Activated naive CD4-positive, alpha-beta T cell treated with anti-CD3 and anti-CD28 coated beads, Interleukin-2, amount 50 U/mL, for 16 hours (primary cell): ENCODE measurements at places on chromosomes 2 and 18.

GRCh38 chr18:48874701-48875162 lies 76.0 kb downstream of the SMAD7 start:
- DNase-seq: no peak

GRCh38 chr2:160180172-160180571 lies 19.9 kb downstream of the ITGB6 start:
- DNase-seq: no peak

DNA sequence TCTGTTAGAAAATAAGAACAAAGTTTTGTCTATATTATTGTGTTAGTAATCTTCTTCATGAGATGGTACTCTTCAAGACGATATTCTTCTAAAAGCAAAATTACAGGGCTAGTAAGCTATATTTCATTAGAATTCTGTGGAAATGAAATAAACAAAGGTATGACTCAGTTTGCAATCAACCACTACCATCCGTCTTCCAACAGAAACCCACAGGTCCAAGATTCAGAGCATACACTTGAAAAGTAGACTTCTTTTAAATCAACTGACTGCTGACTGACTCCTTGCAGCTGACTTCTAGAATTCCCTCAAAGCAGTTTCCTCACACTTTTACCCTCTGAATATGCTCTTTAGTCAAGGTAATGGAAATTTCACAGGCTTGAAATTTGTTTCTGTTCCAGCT lies 193.7 kb downstream of the GCA start:
- DNase-seq: no peak

- DNase-seq: no peak
These were observed 91.7 kb downstream of the ARHGEF4 start for GRCh38 chr2:130928385-130928784.

GRCh38 chr2:38572167-38572566 lies 30.6 kb downstream of the HNRNPLL start:
- peak; percentile 45 for DNase-seq

DNA sequence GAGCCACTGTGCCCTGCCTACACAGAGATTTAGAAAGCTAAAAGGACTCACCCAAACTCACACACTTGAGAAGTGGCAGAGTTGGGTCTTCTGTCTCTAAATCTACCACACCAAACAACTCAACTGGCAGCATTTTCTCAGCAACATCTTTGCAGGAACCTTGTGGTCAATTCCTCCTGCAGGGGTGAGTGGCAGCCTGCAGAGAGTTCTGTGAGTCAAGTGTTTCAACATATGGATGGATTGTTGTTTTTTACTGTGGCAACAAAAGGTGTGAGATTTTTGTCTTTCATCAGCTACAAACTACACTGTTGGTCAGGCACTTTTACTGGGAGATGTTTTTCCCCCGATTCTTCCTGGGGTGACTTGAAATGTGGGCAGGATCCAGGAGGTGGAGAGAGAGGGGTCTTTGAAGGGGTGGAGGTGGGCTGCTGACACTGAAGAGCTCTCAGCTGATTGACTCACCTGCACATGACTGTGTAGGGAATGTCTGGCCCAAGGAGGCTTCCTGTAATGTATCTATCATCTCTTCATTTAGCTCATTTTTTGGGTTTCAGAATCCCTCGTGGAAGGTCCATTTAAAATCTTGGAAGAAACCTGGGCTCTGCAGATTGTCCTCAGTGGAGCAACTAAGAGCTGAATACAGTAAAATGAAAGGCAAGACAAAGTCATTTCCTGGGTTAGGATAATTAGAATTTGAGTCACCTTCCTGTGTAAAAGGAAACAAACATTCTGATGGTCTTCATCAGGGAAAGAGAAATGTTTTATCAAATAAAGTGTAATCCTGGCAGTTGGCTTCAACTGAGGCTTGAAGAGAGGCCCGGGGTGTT lies 98.6 kb downstream of the MSH2 start:
- DNase-seq: no peak

DNA sequence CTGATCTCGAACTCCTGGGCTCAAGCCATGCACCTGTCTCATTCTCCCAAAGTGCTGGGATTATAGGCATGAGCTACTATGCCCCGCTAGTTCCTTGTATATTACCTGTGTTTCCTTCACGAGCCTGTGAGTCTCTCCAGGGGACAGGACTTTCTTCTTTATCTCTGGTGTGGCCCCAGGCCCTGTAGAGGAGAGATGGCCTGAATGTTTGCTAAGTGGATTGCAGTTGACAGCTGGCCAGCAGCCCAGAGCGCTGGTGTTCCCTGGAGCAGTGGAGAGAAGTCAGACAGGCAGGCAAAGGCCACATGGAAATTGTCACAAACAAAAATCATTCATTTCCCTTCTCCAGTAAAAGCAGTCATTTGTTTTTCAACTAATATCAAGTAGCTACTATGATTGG lies 17.9 kb downstream of the LPIN1 start:
- no peak for DNase-seq

GRCh38 chr2:179248024-179248348 lies 16.6 kb downstream of the SESTD1 start:
- no peak for DNase-seq

- DNase-seq: no peak
These were observed 70.9 kb upstream of the RAPGEF4 start for GRCh38 chr2:172664766-172665165.

GRCh38 chr2:24779116-24779515 lies 14.1 kb downstream of the PTRHD1 start:
- DNase-seq: no peak

GRCh38 chr2:68912732-68913131 lies 40.0 kb downstream of the GKN2 start:
- DNase-seq: no peak

DNA sequence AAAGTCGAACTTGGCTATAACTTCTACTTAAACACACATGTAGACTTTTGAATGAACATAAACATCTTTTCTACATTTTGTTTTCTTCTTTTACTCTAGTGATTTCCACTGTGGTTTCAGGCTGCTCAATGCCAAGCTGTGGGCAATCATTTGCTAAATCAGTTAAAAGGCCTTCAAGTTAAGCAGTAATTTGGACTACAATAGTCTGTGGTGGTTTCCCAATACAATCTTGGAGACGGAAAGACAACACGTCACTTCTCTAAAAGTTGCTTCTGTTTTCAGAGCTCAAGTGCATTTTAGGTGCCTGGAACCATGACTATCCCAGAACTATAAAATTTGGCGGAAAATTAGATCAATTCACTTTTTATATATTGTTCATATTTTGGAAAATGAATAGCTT lies 69.4 kb downstream of the TXNL1 start:
- DNase-seq: no peak

DNA sequence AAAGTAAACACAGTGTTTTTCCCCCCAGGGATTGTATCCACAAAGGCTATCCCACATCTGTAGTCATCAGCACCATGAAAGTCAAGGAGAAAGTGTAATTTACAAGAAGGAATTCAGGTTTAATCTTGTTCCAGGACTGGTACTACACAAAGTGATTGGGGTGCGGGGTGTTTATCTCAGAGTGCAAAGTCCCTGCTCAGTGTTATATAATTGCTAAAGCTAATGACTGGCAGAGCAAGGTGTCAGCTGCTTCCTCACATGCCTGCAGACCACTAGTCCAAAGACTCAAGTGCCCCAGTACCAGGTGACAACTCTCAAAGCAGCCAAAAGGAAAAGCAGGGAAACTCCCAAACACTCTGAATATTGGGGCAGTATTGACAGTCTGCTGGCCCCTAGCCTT lies 40.4 kb upstream of the PDCL3 start:
- DNase-seq: no peak

DNA sequence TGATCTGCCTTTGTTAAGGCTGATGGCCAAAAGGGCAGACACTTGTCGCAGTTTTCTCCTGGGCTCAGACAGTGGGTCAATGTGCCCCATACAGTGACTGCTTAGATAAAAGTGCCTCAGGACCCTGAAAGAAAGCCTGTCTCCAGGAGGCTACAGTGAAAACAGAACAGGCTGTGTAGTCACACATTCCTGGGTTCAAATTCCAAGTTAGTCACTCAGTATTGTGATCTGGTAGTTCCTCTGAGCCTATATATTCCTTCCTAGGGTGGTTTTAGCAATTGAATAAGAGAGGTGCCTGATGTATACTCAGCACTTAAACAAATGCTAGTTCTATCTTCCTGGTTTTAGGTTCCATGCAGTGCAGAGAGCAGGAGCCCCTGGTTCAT lies 54.4 kb downstream of the RPL37A start:
- DNase-seq: no peak

DNA sequence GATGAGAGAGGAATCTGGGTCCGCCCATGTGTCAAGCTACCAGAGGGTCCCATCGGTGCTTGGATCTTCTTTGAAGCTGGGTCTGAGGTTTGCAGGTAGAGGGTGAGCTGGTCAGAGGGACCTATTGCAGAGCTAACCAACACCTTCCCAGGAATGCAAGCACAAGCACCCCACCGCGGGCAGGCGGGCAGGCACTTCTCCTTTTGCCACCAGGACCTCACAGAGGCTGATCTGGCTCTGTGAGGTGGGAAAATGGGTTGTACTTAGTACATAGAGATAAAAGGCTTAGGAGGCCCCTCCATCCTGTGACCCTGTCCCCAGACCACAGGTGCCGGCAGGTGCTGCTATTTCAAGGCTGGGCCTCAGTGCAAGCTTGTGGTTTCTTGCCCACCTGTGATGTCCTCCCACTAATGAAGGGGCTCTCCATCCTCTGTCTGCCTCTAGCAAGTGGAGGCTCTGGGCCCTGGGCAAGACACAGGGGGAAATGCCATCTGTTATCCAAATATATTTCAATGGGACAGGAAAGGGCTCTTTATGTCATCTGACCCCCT lies 31.4 kb upstream of the IL37 start:
- no peak for DNase-seq

- peak; percentile 27 for DNase-seq
These were observed 36.4 kb downstream of the EMILIN2 start for GRCh38 chr18:2883076-2883735.

DNA sequence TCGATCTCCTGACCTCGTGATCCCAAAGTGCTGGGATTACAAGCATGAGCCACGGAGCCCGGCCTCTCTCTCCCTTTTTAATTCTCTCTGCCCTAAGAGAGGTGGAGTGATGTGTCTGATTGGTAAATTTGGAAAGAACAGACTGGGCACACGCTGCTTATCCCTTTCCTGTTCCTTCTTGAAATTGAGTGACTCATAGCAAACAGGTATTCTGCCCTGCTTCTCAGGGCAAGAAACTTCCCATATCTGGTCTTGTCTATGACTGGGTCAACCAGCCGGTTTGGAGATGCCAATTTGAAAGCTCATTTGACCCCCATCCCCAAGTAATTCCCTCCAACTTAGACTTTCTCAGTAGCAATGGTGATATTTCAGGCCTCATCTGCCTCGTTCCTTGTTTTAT lies 15.0 kb downstream of the LYPD1 start:
- no peak for DNase-seq

- DNase-seq: no peak
These were observed 28.1 kb downstream of the PIK3C3 start for GRCh38 chr18:41982942-41983660.

DNA sequence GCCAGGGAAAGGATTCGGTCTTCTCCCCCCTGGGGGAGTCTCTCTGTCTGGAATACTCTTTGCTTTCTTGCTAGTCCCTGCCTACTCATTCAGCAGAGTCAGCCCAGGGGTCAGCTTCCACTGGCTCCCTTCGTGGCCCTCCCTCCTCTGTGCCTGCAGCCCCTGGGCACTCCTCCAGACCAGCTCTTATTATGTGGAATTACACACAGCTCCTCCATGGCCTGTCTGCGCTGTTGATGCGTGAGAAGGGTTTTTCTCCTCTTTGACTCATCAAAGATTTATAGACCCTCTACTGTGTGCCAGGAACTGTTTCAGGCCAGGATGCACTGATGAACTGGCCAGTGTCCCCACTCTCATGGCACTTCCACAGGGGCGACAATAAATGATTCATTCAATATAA lies 44.4 kb downstream of the ST8SIA5 start:
- DNase-seq: no peak

DNA sequence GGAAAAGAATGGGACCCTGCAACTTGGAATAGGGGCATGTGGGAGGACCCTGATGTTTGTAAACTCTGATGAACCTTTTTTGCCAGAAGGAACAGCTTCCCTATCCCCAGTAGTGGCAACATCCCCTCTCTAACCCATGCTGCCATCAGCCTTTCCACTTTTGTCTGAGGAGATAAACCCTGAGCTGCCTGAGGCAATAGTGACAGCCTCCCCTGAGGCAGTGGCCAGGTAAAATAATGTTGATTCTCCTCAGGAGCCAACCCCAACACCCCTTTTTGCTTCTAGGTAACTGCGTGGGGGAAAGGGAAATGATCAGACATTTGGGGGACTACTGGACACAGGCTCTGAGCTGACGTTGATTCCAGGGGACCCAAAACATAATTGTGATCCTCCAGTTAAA lies 106.8 kb upstream of the NPAS2 start:
- no peak for DNase-seq

- no peak for DNase-seq
These were observed 95.6 kb upstream of the SLC14A2 start for GRCh38 chr18:45519411-45520280.

DNA sequence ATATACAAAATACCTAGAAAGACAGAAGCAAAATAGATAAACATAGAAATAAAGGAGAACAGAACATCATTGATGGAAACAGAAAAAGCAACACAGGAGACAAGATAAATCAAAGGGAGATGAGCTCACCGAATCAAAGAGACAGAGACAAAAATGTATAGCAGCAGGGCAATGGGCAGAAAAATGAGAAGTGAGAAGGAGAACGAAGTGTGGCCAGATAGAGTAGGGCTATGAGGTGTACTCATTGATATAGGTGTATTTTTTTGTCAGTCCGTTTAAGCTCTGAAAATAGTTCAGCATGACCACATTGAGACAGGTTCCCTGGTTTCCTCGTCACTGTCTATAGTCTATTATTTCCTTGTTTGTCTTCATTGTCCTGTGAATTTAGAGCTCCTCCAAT lies 55.1 kb downstream of the SP100 start:
- DNase-seq: no peak

GRCh38 chr2:2992634-2993033 lies 385.0 kb downstream of the EIPR1 start:
- DNase-seq: no peak

DNA sequence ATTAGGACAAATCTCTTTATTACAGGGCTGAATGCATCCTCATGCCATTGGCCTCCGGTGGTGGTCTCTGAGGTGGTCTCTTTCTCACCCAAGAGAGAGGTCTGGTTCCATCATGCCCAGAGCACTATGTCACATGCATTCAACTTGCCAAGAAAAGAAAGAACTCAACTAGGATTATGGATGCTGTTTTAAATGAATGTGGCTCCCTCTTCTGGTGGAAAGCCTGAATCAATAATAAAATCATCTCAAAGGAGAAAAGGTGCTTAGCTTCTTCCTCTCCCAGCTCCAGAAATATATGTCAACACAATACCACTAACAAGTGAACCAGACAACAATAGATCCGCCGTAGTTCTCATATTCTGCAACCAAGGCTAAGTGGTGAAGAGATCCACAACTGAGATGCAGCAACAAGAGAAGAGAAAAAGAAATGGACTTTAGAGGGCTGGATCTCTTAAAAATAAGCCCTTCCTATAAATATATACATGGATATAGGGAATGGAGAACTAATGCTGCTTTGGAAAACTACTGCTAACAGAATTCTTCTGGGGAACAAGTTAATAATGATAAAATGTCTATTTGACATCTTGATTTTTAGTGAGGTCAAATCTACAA lies 396.8 kb downstream of the NCKAP5 start:
- DNase-seq: no peak

GRCh38 chr2:138137949-138138348 lies 173.7 kb downstream of the HNMT start:
- DNase-seq: no peak

GRCh38 chr18:78704971-78705461 lies 274.6 kb upstream of the SALL3 start:
- DNase-seq: no peak

- no peak for DNase-seq
These were observed 40.9 kb downstream of the GYPC start for GRCh38 chr2:126696644-126697520.

- no peak for DNase-seq
These were observed 201.2 kb downstream of the CDCA7 start for GRCh38 chr2:173555833-173556232.

- no peak for DNase-seq
These were observed 20.8 kb downstream of the TNFRSF11A start for GRCh38 chr18:62345909-62346308.
